H9 (cell line): ENCODE measurements at places on chromosomes 3 and 15.

DNA sequence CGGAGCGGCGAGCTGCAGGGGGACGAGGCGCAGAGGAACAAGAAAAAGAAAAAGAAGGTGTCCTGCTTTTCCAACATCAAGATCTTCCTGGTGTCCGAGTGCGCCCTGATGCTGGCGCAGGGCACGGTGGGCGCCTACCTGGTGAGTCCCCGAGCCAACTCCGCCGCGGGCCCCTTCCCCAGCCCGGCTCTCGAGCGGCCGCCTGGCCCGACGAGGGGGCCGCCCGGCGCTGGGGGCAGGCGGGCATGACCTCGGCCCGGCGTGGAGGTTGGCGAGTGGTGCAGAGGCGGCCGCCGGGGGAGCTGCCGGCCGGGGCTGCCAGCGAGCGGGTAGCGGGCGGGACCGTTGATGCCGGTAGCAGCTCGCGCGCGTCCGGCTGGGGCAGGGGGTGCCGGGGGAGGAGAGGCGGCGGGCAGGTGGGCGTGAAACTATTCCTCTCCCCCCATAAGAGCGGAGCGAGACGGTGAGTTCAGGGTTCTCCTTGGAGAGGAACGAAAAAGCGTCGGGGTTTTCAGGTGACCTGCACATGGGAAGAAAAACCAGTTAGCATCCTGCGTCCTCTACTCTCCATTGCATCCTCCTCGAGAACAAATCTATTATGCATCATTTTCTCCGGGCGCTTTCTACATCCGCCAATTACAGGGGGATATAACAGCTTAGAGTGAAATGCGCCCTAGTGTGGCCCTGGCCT lies 585 bp downstream of the SLCO3A1 start:
- DNase-seq: peak; percentile 51

DNA sequence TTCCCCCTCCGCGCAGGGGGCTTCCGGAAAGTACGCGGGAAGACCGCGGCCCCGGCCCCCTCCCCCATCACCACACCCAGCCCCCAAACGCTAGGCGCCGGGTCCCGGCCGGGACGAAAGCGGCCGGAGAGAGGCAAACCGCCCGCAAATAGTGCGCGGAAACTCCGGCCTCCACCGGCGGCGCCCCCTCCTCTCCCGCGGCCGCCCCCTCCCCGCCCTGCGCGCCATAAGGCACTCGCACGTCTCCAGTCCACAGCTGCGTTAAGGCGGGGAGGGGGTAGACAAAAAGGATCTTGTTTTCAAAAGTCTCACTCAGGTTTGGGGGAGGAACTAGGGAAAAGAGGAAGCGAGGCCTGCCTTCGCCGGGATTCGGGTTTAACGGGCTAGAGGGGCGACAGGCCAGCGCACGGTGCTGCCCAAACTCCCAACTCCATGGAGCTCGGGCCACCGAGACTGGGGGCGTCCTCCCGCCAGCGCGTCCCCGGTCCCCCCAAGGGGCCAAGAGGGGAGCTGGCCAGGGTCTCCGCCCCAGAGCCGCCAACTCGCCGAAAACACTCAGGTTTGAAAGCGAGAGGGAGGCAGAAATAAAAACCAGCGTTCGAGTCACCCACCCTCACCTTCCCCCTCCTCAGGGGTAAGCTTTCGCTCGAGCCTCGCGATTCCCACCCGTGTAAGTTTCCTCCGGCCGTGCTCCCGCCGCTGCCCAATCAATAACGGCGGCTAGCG lies 1.8 kb downstream of the ANP32A start:
- DNase-seq: no peak

- DNase-seq: peak; percentile 75
These were observed 1.0 kb upstream of the IGF2BP2 start for GRCh38 chr3:185825639-185826481.

DNA sequence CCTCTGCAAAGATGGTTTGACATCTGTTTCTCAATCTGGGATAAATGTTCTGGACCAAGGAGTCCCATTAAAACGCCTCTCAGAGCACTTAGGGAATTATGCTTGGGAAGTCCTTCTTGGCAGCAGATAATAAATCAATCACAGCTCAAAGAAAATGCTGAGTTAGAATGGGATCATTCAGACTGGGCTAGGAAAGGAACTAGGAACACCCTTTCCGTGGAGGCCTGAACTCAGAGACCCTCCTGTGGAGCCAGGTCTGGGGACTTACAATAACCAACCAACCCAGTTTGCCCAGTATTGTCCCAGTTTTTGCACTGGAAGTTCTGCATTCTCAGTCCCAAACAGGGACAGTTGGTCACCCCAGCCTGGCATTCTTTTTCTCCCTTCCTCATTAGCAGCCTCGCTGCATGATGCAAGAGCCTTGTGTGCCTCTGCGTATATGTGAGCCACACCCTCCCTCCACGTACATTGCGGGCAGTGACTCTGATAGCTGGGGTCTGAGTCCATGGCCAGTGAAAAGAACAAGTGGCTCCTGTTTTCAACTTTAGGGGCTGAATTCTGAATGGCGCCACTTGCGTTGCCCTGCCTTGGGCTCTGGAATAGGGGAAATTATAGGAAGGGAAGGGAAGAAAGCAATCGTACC lies 88.7 kb downstream of the SEMA5B start:
- DNase-seq: no peak

DNA sequence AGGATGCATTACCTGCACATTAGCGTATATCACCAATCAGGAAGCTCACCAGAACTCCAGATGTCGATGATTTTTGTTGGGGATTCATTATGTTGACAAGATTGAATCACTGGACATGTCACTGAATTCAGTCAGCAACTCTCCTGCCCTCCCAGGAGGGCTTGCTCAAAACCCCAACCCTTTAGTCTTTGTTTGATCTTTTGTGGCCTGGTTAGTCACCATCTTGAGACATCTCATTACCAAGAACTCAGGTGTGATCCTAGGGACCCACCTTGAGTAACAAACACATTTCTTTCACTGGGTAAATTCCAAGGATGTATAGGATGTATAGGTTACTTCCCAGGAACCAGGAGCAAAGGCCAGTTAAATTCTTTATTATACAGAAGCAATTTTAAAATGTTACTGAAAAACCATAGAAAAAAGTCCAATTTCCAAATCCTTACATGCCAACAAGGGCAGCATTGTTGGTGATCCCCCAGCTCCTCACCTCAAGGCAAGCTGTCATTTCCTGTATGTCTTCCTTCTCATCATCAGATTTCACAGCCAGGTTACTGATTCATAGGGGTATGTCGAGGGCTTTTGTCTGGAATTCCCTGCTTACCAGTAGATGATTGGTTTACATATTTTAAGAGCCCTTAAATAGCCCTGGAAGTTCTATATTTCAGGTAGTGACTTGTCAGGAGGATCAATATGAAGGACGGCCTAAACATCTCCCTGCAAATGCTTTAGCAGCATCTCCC lies 11.7 kb downstream of the SNRPN start:
- no peak for DNase-seq

DNA sequence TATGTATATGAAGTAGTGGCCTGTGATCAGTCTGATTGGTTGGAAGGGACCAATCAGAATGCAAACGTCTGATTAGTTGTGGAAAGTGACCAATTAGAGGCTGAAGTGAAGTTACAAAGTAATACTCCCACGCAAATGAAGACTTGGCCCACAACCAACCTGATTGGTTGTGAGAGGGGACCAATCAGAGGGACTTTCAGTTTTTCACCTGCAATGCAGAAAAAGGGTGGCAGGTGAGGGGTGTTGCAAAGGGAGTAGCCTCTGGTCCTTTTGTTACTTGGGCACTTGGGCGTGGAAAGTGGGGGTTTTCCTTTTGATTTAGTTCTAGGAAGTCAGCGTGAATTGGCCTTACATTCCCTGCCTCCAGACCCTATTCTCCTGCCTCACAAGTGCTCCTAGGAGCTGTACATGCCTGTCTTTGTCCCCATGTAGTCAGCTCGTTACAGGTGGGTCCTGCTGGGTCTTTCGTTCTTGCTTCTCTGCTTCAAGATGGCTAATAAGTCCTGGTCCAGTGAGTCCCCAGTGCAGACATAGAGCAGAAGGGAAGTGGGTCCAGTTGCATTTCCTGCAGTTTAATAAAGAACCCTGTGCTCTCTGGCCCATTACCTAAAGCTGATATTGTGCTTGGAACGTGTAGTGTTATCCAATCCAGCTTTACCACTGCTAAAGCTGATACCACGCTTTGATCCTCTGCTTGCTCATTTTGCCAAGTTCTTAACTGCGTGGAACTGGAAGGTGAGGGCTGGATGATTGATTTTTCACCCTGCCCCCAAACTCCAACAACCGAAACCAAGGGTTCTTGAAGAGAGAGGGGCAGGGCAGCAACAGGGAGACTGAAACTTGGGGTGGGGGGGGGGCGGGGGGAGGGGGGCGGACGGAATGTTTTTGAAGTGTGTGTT lies 46.0 kb upstream of the CD47 start:
- no peak for DNase-seq

DNA sequence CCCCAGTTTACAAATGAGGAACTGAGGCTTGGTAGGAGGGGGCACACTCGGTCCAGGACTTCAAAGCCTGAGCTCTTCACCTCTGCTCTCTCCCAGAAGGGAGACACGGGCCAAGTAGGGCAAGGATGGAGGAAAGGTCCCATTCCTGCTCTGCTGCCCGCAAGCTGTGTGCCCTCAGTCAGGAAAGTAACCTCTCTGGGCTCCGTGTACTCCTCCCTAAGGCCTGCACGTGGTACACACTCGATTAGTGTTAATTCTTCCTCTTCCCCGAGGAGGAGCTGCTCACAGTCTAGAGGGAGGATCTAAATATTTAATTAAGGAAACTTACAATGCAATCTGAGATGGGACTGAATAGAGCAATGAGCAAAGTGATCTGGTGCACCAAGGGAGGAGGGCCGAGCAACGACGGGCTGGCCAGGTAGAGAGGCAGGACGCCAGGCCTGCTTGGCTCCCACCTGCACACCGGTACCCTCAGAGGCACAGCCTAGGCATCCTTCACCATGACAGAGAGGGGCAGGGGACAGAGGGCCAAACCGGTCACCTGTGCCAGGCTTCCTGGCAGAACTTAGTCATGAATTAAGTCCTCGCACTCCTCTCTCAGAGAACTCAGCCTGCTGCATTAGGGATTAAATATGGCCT lies 47.2 kb upstream of the IQSEC1 start:
- DNase-seq: no peak
